Activated T-cell treated with anti-CD3 and anti-CD28 coated beads, Interleukin-2, amount 50 U/mL, for 4 hours (primary cell): ENCODE measurements at places on chromosomes 7 and 10.
A peak's percentile ranks its signal among the peaks of the same experiment; 100 is the strongest.

DNA sequence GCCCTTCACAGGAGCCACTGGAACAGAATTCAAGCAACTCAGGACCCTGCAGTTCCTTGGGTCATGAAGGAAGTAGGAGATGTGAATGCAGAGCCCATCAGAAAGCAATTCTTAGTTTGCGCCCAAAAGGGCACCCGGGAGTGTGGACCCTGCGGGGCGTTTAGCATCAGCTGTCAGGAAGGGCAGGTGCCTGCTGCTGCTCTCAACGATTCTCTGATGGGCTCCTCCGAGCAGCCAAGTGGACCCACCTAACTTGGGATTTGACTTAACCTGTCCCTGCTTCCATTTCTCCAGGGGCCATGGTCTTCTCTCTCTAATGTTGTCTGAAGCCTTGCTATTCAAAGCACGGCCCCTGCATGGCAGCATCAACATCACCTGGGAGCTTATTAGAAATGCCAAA lies 17.1 kb downstream of the CPA5 start:
- no peak for DNase-seq

- DNase-seq: no peak
Measured at GRCh38 chr10:14588084-14588937, 186.4 kb downstream of the FAM107B start.

DNA sequence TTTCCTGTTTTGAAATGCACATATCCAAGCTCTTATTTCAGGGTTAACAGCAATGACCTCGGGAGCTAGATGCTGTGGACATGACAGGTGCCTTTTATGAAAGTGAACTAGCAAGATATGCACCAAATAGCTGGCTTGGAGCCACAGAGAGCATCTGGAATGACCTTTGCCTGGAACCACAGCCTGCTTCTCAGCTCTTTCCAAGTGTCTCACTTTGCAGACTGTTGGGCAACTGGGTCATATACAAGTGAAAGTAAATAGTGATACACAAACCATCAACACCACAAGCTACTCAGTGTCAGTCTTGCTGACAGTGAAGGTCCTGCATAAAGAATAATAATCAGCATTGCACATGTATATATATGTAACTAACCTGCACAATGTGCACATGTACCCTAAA lies 183.5 kb downstream of the RNF133 start:
- no peak for DNase-seq

- no peak for DNase-seq
Measured at GRCh38 chr10:36493516-36493880, 631.9 kb upstream of the ANKRD30A start.

DNA sequence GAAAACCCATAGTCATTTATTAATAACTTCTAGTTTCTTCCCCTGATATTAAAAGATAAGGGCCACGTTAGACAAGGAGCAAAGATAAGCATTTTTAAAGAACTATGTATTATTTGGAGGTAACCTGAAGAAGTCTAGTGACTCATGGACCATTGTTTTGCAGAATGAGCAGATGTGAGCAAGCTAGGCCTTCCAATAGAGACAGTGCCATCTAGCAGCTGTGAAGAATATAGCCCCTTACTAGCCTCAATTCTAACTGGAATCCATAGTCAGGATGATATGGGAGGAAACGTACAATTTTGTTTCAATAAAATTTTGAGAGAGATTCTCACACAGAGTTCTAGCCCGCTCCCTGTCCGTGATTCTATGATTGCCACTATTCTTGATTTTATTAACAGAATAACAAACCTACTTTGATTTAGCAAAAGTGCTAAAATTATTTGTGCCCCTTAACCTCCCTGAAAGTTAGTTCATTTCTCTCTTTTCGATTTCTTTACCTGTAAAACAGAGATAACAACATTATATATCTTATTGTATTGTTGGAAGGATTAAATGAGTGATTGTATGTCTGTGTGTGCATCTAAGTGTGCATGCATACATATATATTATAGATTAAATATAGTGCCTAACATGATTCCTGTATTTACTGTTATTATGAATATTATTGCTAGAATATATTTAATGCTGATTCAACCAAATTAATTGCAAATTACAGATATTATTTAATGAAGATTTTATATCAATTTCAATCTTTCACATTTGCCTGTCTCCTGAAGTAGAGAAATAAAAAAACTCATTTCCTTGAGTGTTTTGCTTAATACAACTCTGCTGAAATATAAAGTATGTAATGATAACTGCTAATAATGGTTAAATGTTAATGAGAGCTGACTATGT lies 22.7 kb downstream of the FAM237B start:
- DNase-seq: no peak

- DNase-seq: no peak
Measured at GRCh38 chr7:13508586-13508985, 480.9 kb downstream of the ETV1 start.

- no peak for DNase-seq
Measured at GRCh38 chr10:47092376-47092775, 181.1 kb downstream of the PTPN20 start.

DNA sequence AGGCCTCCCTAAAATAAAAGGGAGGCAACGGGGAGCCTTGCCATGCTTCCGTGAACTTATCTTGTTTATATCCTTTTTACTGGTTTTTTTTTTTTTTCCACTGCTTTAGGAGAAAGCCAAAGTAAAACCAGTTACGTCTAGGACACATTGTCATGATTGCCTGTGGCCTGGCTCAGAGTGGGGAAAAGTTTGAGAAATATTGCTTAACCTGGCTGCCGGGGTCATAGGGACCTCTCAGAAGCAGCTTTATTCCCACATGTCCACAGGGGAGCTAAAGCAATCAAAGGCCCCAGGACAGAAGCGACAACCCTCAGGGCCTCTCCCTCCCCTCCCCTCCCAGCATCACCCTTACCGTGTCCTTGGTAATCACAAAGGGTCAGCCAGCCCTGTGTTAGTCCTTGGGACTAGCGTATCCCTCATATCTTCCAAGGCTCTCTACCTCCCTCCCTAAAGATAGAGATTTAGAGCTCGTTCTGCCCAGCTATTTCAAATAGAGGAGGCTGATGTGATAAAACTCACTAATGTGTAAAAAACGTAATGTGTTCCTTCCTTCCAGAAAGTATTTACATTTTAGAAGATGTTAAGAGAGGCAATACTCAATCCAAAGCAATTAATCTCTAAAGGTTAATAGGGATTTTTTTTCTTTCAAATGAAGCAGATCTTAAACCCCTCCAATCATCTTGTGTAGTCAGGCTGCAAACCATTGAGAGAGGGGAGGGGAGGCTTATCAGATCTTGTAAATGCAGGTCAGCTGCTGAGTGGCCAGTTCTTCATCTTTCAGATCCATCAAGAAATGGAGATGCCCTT lies 64.8 kb upstream of the PRKAR2B start:
- DNase-seq: no peak

DNA sequence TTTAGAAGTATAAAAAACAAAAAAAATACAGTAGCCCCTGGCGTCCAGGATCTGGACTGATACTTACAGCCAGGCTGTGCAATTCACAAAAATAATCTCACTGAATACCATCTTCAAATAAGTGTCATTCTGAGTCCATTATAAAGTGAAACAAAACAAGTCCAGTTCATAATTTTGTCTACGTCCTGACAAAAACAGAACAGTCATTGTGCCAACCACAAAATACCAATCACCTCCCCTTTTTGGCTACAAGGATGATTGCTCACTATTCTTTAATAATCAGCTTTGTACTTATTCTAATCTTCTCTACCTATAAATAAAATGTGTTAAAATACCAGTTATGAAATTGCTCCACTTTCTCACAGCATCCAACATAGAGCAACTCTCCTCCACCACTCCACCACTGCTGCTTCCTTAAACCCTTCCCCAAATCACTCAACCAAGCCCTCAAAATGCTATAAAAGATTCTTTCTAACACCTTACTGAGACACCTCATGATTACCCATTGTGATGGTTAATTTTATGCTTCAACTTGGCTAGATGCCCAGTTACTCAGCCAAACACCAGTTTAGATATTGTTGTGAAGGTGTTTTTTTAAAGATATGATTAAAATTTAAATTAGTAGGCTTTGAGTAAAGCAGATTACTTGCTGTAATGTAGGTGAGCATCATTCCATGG lies 479.8 kb upstream of the SEMA3A start:
- no peak for DNase-seq

GRCh38 chr10:70477661-70478162 lies 855 bp upstream of the PALD1 start:
- peak; percentile 83 for DNase-seq

GRCh38 chr7:90383422-90383821 lies 19.8 kb upstream of the CLDN12 start:
- no peak for DNase-seq
